ENCODE measurements at places on chromosomes 7 and 10.

- no peak for DNase-seq
These were observed 778.5 kb downstream of the NRG3 start for GRCh38 chr10:82653244-82654155.

GRCh38 chr10:97378933-97379921 lies 21.9 kb downstream of the RRP12 start:
- no peak for DNase-seq

GRCh38 chr10:74380795-74381194 lies 229.8 kb downstream of the ADK start:
- no peak for DNase-seq

GRCh38 chr7:151856098-151856497 lies 20.8 kb downstream of the PRKAG2 start:
- DNase-seq, result no peak

DNA sequence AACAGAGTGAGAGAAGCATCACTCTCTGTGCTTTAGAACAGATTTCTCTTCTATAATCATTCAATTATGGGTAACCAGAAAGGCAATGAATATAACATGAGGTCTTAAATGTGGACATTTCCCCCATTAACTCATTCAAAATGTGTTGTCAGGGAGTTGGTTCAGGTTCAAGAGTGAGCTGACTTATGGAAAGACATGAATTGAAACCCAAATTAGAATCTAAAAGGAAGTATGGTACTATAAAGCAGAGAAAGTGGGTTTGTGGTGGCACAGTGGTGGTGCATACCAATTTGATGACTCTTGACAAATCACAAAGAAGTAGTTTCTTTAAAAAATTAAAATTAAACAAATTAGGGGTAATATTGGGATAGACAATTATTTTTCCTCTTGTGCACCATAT lies 114.6 kb upstream of the MEOX2 start:
- peak; percentile 64 for DNase-seq

DNA sequence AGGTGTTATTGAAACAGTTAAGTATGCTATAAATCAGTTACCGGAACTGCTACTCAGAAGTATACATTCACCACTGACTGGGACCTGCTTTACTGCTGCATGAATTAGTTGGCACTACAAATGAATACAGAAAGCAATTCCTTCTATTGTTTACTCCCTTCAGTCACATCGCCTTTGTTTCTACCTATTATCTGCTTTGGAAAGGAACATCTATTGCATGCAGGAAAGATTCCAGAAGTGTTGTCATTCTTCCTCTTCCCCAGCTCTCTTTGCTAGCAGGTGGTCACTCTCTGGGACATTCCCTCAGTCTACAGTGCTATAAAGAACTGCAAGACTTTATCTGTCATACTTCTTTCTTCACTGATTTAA lies 131.3 kb downstream of the ANK3 start:
- DNase-seq, result no peak

GRCh38 chr10:5616836-5617235 lies 49.6 kb downstream of the ASB13 start:
- DNase-seq, result no peak

DNA sequence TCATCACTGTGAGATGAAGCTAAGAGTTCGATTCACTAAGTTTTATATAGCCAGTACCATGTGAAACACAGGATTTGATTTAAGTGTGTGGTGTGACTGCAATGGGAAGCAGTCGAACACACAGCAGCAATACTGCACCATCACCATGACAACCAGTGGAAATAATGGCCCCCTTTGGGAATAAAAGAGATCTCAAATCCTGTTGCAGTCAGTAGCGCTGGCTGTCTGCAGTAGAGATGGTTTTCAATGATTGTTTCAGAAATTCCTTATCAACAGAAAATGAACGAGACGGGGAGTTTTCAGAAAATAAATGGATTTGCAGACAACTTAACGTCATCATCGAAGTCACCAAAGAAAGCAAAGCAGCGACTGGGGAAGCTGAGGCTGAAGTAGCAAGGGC lies 91.0 kb downstream of the PTPRE start:
- no peak for DNase-seq

- DNase-seq, result no peak
These were observed 71.1 kb downstream of the CFAP58 start for GRCh38 chr10:104424719-104425118.

DNA sequence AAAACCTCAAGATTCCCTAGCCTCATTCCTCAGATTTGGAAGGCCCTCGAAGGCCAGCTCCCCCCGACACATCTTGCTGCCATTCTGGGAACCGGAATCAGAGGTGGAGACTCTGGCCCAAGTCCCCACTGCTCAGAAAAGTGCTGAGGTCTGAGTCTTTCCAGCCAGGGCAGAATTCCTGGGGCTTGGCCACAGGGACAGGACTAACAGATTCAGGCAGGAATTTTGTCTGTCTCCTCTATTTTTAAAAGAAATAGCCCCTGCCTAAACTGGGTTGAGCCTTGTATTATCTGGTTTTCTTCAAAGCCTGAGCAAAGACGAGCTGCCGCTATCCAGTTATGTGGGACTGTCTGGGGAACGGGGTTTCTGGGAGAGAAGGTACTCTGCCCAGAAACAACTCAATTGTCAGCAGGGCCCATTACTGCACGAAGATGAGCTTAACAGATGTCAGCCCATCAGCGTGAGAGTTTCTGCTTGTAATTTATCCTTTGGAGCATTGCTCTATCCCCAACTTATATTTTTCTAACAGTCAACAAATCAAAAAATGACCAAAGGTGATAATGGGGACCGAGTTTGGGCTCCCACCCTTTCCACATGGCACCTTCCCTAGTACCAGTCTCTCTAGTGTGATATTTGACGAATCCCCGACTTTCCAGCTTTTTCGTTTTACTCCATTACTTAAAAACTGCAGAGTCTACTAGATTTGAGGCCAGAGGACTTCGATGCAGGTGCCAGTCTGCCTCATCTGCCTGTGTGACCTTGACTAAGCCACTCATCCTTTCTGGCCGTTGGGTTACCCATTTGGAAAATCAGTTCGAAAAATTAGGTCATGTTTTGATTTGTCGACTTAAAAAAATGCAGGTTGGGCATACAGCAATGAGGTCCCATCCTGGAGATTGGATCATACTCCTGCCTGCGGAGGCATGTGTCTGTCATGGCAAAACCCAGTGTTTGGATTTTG lies 110.9 kb downstream of the WDR11 start:
- DNase-seq, result no peak

DNA sequence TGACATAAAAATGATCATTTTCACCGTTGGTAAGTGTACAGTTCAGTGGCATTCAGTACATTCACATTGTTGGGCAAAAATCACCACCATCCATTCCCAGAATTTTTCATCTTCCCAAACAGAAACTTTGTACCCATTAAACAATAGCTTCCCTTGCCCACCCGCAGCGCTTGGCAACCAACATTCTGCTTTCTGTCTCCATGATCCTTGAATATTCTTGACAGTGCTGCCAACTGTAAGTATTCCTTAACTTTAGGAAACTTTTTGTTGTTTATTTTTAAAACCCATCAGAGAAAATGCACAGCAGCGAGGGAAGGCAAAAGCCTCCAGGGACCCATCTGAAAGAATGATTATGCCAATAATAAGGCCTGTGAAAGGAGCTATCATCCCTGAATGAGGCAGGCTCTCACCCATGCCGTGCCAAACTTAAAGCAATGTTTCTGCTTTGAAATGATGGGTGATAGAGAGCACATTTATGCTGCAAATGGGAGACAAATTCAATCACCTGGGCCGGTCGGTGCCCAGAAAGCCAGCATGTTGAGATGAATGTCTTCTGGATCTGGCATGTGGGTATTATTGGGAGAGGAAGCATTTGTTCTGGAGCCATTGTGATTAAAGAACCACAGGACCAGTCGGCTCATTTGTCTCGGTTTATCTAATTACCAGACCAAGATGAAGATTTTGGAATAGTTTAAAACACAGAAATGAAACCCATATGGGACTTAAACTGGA lies 202.1 kb upstream of the NPVF start:
- no peak for DNase-seq

GRCh38 chr10:33553748-33554571 lies 219.5 kb upstream of the NRP1 start:
- DNase-seq, result no peak

DNA sequence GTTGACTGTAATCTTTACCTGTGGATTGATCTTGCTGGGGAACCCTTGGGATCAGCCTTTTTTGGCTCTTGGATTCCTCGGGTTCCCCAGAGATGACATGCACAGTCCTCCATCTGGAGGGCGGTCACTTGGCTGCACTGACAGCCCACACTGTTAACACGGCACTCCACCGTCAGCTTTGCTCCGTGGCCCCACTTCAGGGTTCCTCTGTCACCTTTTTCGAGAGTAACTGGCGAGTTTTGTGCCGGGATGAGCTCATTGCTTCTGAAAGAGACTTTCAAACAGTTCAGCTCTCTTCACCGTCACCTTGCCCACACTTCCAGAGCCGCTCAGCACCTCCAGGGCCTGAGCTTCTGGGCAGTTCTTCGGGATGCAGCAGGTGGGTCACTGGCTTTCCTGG lies 42.4 kb downstream of the PROSER2 start:
- DNase-seq, result no peak

- no peak for DNase-seq
These were observed 45.4 kb downstream of the KAT6B start for GRCh38 chr10:74871595-74872382.

DNA sequence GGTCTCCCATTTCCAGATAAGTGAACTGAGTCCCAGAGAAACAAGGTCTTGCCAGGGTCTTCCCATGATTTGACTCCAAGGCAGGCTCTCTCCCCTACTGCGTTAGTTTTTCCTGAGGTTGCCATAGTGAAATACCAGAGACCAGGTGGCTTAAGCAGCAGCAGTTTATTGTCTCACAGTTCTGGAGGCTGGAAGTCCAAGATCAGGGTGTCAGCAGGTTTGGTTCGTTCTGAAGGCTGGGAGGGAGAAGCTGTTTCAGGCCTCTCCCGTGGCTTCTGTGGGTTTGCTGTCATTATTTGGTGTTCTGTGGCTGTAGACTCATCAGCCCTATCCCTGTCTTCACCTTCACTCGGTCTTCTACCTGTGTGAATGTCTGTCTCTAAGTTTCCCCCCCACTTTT lies 129.9 kb downstream of the GRK5 start:
- DNase-seq, result no peak

- DNase-seq, result no peak
These were observed 26.2 kb downstream of the CCDC3 start for GRCh38 chr10:12975266-12975665.

Data from fibroblast of upper back skin (primary cell).